KG1 (cell line): ENCODE measurements at places on chromosomes 2 and 18.

DNA sequence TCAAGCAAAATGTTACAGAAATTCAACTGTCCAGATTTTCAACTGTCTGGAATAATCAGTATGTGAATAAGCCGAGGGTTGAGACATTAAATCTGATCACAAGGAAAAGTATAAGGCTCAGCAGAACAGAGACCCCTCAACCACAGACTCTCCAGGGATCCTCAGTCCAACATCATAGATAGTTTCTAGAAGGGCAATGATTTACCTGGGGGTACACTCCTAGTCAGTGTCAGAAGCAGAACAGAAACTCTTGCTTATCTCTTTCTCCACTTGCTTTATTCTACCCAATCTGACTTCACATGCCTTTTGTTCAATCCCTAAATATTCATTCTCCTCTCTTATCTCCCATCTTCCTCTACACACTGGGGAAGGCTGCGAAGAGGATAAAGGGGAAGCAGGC is 36.4 kb downstream of the ICOS start:
- no peak for DNase-seq

GRCh38 chr18:25759111-25759510 is 331.3 kb downstream of the SS18 start:
- DNase-seq: no peak

DNA sequence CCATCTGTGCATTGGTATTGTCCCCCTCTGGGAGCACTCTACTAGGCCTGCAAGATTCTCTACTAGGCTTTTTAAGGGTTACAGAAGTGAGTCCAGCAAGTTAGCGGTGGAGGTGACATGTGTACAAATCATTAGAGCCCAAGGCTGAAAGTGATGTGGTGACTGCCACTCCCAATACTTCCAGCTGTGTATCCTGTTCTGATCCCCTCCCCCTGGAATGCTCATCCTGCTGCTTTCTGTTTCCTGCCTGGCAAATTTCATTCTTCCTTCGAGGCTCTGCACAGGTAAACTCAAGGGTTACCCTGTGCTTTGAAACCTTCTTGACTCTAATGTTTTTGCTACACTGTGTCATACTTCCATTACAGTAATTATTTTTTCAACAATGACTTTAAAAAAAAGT is 258.5 kb upstream of the REV1 start:
- DNase-seq: no peak

GRCh38 chr2:234398531-234398930 is 98.3 kb downstream of the ARL4C start:
- DNase-seq: no peak

DNA sequence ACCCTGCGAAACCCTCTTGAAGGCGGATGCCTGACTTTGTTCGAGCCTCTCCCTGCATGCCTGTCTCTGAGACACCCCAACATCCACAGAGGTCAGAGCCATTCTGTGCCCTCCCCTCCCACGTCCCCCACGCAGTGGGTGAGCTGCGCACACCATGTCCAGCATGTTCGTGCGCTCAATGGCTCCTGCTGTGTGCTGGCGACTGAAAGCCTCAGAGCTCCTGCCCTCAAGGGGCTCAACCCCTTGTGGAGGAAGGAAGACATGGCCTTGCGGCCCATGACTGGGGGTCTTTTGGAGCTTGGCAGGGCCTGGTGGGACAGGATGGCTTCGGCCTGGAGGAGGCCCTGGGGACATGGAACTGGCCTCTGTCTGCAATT is 45.7 kb downstream of the ANKMY1 start:
- DNase-seq: no peak

GRCh38 chr2:98912221-98912851 is 23.7 kb downstream of the CRACDL start:
- DNase-seq: no peak

DNA sequence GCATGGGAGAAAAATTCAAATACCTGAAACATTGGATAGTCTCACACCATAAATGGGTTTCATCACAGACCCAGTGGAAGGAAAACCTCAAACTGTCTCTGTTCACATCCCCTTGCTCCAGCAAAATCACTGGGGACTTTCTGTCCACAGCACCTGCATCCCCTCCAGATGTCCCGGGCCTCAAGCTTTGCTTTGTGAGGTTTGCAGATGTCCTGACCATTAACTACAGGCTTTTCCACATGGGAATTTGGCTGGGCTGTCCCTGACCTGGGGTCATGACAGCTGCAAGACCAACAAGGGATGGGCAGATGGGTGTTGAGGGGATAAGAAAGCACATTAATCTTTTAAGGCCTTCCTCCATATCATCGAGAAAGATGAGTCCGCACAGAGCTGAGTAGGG is 427.9 kb downstream of the TXNL1 start:
- DNase-seq: no peak

DNA sequence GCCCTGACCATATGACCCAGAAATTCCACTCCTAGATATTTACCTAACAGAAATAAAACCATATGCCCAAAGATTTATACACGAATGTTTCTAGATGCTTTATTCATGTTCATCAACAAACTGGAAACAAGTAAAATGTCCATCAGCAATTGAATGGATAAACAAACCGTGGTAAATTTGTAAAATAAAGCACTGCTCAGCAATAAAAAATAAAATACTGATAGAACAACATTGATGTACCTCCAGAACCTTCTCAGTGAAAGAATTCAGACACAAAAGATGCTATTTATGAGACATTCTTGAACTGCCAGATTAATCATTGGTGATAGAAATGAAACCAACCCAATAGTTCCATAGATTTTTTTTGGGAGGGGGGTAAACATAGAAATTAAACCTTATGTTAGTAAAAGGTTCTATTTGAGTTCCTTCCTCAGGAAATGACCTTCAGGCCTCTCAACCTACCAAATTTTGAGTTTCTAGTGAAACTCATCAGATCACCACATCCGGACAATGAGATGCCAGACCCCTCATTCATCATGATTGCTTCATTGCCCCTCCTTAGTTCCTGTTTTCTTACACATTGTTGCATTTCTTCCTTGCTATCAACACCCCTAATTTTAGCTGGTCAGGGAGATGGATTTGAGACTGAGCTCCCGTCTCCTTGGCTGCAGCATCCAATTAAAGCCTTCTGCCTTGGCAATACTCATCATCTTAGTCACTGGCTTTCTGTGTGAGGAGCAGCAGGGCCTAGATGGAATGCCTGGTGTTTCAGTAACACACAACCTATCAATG is 203.5 kb downstream of the LPIN1 start:
- DNase-seq: no peak

GRCh38 chr18:79612291-79613108 is 67.1 kb upstream of the CTDP1 start:
- no peak for DNase-seq

DNA sequence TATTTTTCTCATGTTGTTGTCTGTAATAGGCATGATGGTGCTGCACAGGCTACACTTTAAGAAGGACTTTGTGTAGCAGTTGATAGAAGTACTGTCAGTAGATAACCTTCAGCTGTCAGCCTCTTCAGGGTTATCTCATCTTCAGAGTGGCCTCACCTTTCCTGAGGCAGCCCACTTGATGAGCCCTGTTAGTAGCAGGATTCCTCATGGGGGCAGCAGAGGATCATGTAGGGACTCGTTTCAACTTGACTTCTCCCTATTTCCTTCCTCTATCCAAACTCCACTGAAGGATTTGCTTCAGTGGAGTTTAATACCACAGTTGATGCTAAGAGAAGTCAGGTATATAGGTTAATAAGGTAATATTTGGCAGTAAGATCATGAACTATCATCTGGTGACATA is 530.3 kb upstream of the FSIP2 start:
- DNase-seq: no peak

- DNase-seq: no peak
Measured at GRCh38 chr18:21663578-21663977, 41.0 kb downstream of the ABHD3 start.

DNA sequence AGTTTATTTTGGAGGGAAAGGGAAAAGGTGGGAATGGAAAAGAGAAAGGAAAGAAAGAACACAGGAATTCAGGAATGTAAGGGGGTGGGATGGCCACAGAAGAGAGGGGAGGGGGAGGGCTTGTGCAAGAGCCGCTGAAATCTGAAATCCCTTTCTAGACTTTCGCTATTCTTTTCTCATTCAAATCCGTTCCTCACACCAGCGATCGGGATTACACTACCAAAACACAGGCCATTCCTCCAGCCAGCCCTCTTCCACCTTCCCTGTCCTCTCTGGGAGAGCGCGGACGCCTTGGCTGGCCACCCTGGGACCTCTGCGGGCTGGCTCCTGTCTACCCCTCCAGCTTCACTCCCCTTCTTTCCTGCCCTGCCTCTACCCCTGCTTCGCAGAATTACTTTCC is 102.3 kb downstream of the CDCA7 start:
- DNase-seq: no peak

- DNase-seq: no peak
Measured at GRCh38 chr18:45958027-45958426, 9.1 kb downstream of the EPG5 start.

- DNase-seq: no peak
Measured at GRCh38 chr2:96431319-96431718, 73.8 kb downstream of the NEURL3 start.

- no peak for DNase-seq
Measured at GRCh38 chr2:142868229-142868762, 9.2 kb upstream of the KYNU start.

DNA sequence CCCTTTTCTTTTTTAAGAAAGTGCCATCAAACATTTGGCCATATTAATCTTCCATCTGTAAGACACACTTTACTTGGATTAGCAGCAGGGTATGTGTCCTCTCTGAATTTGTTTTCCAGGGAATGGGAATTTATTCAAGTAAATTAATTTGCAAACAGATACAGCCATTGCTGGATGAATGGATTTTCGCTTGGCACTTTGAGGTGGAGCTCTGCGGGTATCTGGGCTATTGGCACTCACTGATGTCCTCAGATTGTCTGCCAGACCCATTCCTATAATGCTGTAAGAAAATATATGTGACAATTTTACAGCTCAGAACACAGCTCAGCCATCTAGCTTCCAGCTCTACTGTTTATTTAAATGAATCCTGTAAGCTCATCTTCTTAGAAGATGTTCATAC is 201.2 kb upstream of the CDH20 start:
- no peak for DNase-seq

- no peak for DNase-seq
Measured at GRCh38 chr2:133247631-133248030, 320.6 kb downstream of the NCKAP5 start.

DNA sequence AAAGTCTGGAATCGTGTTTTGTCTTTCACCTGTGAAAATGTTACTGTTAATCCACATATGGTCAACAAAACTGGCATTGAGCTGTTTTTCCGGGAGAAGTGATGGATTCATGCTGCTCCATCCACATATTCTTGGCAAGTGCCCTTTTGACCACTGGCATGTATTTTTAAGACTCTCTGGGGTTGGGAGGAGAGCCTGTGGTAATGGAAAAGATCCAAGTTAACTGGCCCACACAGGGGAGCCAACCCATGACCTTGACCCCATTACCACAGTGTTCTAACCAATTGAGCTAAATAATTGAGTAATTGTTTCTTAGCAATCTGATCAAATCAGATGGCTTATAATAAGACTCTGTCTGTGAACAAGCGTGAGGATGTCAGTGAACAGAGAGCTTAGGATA is 296.2 kb upstream of the NRP2 start:
- DNase-seq: no peak

DNA sequence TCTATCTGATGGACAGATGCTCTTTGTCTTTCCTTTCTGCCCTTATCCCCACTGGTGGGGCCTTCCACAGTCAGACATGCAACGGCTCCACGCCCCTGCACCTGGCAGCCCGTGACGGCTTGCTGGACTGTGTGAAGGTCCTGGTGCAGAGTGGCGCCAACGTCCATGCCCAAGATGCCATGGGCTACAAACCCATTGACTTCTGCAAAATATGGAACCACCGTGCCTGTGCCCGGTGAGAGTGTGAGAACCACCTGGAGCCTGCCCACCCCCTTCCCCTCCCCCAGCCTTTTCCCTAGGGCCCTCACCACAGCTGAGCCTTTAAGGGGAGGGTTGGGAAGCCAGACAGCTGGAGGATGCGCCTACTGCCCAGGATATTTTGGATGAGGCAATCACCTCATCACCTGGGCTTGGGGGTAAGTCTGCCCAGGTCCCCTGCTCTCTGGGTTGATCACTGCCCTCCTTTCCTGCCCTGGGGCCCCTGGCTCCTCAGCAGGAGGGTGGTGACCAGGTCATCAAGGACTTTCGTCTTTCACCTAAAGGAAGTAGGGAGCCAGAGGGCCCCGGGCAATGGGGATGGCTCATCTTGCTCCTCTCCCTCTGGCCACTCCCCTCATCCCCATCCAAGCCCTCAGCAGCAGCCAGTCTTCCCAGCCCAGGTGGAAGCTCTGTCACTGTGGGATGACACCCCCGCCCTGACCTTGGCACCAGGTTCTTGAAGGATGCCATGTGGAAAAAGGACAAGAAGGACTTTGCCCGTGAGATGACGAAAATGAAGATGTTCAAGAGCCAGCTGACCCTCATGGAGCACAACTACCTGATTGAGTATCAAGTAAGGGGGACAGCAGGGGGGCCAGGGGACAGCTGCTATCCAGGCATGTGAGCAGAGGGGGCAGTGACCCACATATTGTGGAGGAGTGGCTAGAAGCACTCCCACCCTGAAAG is 3.7 kb downstream of the ANKRD53 start:
- no peak for DNase-seq

- DNase-seq: no peak
Measured at GRCh38 chr2:80086831-80087230, 217.7 kb downstream of the LRRTM1 start.

DNA sequence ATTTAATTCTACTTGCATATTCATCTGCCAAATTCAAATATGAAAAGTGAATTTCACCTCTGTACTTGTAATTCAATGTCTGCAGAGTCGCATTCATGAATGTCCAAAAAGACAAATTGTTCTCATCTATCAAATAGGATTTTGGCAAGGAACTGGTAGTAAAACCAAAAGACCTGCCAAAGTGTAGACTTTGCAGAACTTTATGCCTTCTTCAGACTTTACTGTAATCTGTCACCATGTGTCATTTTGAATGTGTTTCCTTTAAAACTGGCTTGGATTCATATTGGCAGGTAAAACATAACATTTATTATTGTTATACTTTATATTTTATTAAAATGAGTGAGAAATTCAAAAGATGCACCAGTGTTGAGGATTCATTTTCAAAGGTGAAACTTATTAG is 701.9 kb upstream of the LINC00305 start:
- DNase-seq: no peak
